ENCODE measurements at places on chromosomes 1 and 21.

GRCh38 chr1:181249186-181249585 lies 160.7 kb downstream of the IER5 start:
- DNase-seq = no peak

DNA sequence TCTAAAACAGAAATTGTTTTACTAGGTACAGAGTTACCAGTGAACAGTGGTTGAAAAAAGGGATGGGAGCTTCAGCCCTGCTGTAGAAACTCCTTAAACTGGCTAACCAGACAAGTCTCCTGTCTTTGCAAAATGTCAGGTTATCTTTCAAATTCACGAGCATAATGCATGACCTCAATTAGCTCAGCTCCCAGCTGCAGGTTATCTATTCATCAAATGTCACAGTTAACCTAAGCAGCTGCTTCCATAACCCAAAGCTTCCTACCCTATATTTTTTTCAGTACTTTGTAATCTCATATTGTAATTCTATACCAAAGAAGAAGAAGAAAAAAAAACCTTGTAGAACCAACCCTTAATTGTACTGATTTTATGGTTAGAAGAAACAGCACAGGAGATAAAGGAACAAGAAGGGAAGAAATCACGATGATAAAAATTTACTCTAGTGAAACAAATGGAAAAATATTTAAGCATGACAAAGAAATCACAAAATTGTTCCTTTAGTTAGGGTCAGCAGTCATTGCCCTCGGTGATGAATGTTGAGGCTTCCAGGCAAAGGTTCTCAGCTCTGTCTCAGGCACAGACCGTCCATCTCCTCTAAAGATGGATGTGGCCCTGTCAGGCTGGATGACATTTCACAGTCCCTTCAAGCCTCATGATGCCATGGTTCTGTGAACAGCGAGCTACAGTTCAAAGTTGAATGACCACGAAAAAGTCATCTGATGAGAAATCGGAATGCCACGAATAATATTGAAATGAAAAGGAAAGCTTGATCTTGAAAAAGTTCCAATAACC lies 95.9 kb downstream of the PLD5 start:
- DNase-seq = no peak

DNA sequence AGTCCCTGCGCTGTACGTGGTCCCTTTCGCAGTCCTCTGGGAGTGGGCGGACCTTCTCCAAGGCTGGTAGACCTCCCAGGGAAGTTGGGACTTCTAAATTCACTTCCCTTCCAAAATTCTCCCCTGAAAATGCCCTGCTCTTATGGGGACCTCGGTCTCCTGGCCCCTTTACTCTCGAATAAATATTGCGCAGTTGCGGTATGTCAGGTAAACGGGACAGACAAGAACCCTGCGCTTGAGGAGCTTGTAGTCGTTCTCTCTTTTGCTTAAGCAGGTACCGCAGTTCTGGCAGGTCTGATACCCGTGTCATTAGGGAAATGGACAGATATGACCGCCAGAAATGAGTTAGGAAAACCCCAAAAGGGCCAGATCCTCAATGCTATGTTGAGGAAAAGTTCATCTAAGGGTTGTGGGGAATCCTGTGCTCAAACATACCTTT lies 561 bp downstream of the KIF2C start:
- no peak for DNase-seq

GRCh38 chr21:17785403-17785788 lies 33.8 kb downstream of the C21orf91 start:
- DNase-seq = no peak

DNA sequence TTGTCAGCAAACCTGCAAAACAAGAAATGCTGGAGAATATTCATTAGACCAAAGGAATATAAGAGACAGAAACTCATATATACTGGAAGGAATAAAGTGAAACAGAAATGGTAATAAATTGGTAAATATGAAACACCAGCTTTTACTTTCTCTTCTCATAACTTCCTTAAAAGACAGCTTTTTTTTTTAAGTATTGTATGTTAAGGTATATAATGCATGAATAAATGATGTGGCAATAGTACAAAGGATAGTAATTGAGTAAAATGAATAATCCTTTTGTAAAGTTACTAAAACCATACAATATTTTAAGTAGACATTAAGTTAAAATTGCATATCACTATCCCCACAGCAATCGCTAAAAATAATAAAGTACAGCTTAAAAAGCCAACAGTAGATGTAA lies 64.8 kb downstream of the TRIM33 start:
- DNase-seq = no peak

- DNase-seq = no peak
These were observed 34.0 kb upstream of the SLAMF9 start for GRCh38 chr1:159988006-159988405.

DNA sequence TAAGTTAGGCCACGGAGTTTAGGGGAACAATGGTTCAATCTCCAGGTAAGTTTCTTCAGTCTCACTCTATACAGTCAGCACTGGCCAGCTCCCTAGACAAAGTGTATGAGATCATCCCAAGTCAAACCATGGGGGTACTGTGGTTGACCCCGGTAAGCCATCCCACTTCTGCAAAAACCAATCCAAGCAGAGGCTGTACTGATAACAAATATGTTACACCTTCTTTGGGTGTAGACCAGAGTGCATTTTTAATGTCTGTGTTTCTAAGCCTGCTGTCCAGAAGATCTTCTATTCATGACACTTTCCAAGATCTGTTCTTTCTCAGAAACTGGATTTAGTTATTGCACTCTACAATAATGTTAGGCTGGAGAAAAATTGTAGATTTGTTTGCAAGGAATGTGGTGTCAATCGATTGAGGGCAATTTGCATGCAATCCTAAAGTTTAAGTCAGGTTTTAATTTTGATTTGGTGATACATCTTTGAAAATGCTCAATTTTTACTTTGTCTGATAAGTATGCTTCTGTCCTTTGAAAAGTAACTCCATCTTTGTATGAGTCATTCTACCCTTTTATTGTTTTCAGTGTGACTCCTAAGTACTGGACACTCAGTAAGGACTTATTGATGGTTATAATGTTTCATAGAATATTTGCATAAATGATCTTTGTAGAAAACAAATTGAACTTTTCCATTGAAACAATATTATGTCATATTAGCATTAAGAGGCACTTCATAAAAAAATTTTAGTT lies 152.4 kb downstream of the HLX start:
- DNase-seq = no peak

GRCh38 chr1:157390651-157391050 lies 161.7 kb downstream of the FCRL5 start:
- DNase-seq = no peak

DNA sequence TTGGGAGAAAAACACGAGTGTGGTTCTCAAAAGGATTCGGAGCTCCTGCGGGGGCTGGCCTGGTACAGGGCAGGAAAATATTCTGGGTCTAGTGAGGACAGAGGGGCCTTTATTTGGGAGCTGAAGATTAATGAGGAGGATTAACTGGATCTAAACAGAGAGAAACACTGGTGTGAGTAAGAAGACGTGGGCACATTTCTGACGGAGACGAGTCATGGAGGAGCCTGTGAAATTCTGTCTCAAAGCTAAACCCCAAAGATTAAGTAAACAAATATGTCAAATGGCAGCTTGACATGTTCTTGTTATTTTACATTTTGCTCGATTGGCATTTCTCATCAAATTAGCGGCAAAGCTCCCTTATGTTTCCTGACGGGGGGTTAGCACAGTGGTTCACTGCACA lies 12.8 kb downstream of the PROK1 start:
- no peak for DNase-seq
